Activated CD4-positive, CD25-positive, alpha-beta regulatory T cell (primary cell): ENCODE measurements at places on chromosomes 2 and 18.

DNA sequence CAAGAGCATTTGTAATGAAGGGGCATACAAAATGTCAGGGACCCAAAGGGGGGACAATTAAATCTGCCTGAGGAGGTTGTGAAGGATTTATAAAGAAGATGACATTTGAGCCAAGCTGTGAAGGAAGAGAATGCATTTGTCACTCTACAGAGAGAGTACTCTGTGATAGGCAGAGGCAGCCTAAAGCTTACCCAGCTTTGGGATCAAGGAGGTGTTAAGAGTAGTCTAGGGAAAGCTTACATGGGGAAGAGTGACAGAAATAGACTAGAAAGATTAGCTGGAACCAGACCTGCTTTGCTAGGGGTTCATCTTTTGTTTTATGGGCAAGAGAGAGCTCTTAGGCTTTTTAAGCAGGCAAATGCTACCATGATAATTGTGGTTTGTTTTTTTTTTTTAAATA lies 169.1 kb upstream of the CYP26B1 start:
- DNase-seq, result no peak

DNA sequence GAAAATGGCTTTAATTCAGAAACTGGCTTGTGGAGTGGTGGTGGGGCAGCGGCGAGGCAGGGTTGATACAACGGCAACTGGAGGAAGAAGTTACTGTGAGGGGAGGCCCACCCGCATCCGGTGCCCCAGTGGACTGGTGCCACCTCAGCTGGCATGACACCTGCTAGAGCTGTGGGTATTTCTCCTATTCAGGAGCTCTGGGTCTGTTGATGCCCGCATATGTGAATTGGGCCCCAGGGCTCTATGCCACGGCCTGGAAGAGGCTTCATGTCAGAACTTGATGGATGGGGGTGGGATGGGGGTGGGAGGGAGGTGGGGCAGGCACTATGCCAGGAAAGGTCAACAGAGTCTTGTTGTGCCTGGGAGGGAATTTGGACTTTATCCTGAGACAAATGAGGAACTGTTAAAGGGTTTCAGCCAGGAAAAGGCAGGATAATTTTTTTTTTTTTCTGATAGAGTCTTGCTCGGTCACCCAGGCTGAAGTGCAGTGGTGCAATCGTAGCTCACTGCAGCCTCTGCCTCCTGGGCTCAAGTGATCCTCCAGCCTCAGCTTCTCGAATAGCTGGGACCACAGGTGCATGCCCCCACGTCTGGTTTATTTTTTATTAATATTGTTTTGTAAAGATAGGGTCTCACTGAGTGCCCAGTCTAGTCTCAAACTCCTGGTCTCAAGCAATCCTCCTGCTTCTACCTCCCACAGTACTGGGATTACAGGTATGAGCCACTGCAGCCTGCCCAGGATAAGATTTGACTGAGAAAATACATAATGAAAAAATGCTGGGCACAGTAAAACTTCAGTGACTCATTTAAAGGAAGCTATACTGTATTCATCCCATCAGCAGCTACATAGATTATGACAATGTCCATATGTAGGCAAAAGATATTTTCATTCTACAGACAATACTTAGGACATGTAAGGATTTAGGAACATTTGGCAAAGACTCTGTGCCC lies 52.6 kb downstream of the SH2D6 start:
- DNase-seq, result no peak

DNA sequence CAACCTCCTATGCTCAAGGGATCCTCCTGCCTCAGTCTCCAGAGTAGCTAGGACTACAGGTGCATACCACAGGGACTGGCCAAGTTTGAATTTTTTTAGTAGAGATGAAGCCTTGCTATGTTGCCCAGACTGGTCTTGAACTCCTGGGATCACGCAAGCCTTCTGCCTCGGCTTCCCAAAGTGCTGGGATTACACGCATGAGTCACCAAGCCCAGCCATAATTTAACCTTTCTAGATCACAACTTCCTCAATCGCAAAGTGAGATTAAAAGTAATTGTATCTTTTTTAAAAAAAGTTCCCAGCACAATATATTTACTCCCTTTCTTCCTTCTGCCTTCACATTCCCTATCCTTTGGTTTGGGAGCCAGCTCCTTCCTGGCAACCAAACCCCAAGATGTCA lies 5.8 kb upstream of the PPP1CB start:
- DNase-seq, result no peak

DNA sequence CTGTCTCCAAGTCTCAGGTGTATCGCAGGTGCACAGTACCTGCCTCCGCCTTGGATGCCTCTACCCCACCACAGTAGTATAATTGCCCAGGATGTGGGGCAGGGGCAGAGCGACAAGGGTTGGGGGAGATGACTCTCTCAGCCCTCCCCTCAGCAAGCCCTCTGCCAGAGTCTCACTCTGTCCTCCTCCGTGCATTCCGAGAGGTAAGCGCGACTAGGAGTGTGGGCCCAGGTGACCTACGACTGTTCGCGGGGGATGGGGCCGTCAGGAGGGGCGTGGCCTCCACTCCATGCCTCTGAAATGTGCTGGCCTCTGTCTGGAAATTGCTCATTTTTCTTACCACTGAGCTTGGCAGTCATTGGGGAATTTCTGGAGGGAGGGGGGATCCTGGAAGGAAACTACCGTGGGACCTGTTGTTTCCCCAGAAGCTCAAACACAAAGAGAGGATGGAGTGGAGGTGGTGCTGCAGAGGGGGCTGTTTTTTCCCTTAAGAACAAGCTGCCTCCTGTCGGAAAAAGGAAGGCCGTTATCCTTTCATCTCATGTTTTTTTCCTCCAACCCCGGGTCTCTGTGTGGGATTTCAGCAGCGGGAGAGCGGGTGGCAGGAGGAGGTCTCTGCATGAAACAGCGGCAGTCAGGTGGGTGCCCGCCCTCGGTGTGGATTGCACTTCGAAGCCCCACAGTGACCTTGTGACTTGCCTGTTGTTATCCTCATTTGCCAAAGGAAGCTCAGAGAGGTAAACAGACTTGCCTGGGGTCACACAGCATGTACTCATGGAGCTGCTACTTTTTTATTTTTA lies 13.0 kb upstream of the RALB start:
- no peak for DNase-seq

DNA sequence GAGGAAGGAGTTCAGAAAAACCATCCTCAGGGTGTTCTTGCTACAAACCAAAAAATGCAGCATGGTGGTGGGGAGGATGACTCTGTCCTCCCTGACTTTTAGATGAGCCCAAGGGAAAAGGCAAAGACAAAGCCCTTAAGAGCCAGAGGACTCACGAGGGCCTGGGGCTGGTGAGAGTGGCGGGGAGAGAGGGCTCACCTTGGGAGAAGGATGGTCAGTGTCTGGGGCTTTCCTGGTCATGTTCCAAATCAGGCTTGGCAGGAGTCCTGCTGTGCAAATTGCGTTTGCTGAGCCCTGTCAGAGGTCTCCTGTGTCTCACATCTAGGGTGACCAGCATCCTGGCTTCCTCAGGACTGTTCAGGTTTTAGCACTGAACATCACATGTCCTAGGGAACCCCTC lies 4.7 kb downstream of the UGT1A1 start:
- DNase-seq, result no peak

- no peak for DNase-seq
Observed at GRCh38 chr2:203802342-203803052, 65.1 kb upstream of the CTLA4 start.
